ENCODE measurements at places on chromosomes 2 and 18.

DNA sequence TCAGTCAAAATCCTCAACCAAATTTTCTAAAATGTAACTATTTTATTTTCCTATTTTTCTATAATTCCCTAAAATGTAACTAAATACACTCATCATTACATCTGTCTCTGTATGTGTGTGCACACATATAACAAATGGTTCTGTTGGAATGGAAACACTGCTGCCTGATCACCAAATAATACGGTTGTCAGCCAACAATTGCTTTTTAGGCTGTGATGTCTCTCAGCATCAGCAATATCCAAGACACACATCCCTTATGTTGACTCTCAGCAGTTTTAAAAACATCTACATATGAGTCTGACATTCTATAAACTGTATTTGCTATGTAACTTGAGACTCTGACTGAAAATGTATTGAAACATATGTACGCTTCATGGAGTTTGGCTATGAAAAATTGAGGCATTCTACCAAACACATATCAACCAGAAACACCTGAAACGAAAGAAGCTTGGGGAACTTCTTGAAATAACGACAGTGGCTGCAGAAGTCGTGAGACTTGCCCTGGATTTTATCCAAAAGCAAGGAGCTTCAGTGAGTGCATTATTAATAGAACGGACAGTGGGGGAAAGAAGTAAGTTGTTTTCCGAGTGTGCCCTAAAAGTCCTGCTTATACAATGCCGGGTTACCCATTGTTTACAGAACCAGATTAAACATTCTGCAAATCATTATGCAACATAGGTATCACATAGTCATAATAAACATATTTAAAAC, 110.2 kb upstream of the ITGB6 start:
- no peak for DNase-seq

DNA sequence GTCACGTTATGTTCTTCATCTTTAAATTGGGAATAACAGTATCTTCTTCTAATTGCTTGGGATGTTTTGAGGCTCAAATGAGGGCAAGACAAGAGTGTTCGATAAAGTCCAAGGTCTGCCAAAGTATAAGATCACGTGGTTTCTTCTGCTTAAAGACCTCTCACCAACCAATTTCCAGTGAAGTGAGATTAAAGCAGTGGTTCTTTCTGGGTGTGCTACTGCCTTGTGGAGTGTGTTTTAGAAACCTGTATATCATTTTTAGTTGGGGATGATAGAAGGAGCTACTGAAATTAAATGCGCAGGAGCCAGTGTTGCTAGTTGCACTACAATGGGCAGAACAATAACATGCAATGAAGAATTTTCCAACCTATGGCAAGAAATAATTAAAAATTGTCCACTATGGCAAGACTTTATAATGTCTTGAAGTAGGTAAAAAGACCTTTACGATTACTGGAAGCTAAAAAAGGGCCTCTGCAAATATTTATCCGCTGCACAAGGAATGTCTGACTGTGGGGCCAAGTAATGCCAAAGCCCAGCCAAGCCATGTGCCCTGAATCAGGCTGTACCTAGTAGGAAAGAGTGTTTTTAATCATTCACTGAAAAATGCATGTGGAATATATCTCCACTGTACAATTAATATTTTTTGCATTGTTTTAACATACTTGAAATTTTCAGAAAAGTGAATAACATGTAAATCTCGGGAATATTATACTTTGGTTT, 244.5 kb upstream of the REG3G start:
- DNase-seq = no peak

- no peak for DNase-seq
Observed at GRCh38 chr2:156687715-156688114, 251.5 kb downstream of the GPD2 start.

GRCh38 chr2:223613017-223613950, 11.1 kb upstream of the SCG2 start:
- DNase-seq = peak; percentile 90

DNA sequence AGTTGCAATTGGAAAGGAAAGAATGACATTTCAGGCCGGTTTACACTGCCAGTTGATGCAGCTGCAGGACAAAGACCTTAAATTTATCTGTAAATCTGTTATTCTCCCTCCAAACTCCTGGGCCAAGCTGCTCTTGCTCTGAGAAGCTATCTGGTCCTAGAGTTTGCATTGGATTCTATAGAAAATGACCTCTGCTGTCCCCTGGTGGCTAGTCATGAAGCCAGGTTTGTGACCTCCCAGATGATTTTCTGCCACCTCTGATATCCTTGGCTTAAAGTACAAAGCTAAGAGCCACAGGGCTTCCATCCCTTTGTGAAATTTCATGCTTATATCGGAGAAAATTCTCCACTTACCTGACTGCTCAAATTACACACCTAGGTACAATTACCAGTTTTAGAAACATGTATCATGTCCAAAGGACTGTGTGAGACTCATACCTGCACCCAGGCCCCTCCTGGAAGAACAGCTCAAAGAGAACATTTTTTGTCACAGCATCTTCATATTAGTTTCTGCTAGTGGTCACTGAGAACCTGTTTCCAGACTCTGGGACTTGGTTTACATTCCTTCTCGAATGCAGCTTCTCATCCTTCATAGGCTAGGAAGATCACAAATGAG, 28.9 kb upstream of the IER3IP1 start:
- DNase-seq = no peak

- DNase-seq = peak; percentile 66
Observed at GRCh38 chr18:10405014-10405493, 49.4 kb upstream of the APCDD1 start.

DNA sequence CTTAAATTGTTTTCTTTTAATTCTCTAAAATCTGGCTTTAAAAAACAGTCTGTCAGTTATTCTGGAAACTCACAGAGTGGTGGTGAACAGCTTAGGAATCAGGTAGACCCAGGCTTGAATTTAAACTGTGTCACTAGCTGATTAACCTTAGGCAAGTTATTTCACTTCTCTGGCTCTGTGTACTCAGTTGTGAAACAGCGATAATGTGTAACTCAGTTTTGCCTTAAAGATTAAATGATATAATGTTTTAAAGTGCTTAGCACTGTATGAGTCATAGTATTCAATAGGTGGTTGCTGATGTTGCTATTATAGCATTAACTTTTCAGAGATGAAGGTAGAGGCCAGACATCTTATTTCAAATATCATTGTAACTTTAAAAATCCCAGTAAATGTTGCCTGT, 40.7 kb downstream of the PKP4 start:
- DNase-seq = no peak

DNA sequence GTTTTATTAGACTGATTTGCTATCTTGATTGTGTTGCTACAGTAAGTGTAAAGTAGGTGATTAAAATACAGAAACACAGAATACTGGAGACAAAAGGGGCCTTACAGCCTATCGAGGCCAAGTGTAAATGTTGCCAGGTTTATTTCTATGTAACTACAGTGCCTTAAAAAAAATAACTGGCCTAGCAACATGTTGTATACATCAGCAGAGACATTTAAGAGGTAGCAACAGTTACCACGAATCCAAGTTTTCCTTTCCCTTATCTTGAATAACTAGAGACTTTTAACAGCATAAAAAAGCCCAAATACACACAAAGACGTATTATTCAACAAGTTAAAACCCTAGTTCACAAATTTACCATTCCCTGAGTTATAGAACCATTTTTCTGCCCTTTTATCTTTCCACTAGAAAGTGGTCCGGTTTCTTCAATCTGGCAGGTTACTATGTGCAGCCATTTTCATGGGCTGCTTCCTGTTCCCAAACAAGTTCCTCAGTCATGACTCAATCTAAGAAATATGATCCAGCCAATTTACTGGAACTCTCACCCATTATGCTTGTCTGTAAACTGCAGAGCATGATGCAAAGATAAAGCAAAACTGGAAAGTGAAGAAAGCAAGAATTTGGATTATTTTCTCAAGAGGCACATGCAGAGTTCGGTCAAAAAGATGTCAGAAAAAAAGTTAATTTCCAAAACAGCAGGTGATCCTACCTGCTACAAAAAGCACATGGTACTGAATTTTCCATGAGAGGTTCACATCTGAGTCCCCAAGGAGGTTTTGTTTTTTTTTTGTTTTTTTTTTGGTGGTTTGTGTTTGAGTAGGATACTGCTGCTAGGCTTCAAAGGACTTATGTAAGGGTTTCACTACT, 22.2 kb downstream of the NFE2L2 start:
- DNase-seq = peak; percentile 79

DNA sequence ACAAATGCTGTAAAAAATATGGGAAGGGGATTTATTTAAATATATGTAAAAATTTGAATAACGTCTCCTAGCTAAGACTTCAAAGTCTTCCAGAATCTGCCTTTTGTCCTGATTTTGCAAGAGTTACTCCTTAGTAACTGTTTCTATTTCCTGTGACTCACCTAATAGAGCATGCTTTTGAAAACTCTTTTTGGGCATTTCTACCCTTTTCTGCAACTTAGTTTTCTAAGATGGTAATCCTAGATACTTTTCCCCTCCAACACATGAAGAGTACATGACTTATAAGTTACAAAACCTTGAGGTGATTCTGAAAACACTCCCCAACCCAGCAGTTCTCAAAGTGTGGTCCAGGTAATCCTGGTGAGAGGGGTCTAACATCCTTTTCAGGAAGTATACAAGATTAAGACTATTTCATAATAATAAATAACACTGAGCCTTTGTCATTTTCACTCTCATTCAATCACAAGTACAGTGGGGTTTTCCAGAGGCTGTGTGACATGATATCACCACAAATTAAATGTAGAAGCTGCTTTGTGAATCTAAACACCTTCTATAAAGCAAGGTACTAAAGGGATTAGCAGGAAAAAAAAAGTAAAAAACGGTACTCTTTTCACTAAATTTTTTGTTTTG, 31.9 kb downstream of the PPP4R3B start:
- no peak for DNase-seq

DNA sequence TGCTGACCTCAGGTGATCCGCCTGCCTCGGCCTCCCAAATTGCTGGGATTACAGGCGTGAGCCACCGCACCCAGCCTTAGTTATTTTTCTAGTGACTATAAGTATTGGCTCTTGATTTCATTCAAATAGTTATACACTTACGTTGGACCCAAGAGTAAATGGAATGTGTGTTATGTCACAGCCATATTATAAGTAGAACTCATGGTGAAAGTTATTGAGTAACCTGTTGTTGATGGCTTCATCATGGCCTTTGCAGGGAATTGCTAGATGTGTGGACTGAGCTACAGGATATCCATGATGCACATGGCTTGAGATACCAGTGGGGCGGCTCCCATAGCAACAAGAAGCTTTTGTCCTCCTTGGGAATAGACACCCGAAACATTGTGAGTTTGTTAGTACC, 44.7 kb downstream of the AFTPH start:
- DNase-seq = no peak

DNA sequence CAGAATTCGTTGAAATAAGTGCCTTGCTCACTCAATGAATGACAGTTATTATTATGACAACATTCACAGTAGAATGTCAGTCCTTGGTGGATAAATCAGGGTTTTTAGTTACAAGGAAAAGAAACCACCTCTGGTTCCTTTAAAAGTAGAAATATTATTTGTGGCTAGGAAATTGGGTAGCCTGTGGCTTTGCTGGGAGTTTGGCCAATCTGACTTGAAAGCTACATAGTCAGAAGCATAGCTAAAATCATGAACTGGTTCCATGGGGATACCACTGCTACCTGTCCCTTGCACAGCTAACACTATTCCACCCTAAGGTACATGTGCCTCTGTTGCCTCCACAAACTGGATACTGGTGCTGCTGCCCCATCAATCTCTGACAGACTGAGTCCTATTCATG, 12.8 kb upstream of the SMCHD1 start:
- DNase-seq = no peak

DNA sequence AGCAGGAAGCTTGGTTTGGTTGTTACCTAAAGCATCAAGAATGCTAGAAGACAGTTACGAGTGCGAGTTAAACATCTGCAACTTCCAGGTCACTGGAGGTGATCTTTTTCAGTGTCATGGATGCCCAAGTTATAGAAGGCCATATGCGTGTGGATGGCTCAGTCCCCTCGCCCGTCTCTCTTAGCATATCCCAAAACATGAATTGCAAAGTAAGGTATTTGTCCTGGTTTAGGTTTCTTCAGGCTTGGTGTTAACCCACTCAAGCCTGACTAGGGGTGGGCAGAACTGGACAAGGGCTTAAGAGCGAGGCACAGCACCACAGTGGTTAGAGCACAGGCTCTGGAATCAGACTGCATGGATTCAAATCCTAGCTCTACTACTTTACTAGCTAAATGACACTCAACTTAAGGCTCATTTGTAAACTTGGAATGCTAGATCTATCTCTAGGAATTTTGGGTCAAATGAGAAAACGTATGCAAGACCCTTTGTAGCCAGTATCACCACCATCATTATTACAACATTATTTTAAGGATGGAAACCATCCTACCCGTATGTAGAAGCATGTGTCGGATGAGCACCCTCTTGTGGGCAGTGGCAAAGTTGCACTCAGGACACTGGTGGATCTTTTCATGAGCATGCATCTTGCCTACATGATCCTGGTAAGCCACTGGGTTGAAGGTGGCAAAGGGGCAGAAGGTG, 11.2 kb downstream of the ZNF142 start:
- DNase-seq = no peak

DNA sequence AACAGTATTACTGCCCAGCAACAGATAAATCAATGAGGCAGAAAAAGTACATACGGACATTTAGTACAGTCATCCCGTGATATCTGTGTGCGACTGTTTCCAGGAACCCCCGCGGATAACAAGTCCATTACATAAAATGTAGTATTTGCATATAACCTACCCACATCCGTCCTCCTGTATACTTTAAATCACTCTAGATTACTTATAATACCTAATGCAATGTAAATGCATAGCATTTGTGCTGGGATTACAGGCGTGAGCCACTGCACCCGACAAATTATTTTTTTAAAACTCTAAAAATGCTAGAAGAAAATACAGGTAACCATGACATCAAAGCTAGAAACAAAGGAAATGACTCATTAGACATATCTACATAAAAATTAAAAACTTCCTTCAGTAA, 91.6 kb downstream of the FAM161A start:
- DNase-seq = no peak

DNA sequence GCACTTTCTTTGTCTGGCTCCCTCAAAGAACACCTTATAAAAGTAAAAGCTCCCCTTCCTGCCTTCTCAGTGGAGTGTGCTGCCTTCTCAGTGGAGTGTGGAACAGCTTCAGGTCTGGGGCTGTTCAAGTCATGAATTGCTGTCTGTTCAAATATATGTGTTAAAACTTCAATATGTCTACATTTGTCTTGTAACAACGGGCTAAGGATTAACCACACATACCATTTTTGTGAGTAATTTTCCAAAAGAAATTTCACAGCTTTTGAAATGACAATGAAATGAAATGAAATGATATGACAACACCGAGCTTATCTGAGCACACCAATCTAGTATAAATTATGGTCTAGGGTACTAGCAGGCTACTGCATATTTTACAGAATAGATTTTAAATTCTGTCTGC, 42.9 kb downstream of the CABYR start:
- no peak for DNase-seq
